Endothelial cell of umbilical vein (primary cell): ENCODE measurements at places on chromosomes 4 and X. TPM values are rescaled to one million over a fixed set of nuclear protein-coding genes. Genes with fewer than 3 reads are reported as not detected.

Gene GLRA3
- not detected in 2 replicates for total RNA-seq

Gene NKX3-2
- not detected in 2 replicates for total RNA-seq

Gene NAP1L5
- 6.1 and 7.6 TPM in 2 replicates for total RNA-seq

Gene PNCK
- total RNA-seq = not detected in 2 replicates

Gene RHOXF2B
- total RNA-seq = not detected in 2 replicates

Gene TMSB15C
- total RNA-seq = 6.9 and 7.0 TPM in 2 replicates

Gene MXRA5
- not detected in 2 replicates for total RNA-seq

Gene TMEM33
- total RNA-seq = 58.5 and 60.1 TPM in 2 replicates

Gene MSMO1
- 109 and 127 TPM in 2 replicates for total RNA-seq

Gene GLA
- 36.8 and 39.4 TPM in 2 replicates for total RNA-seq

Gene UCHL1
- total RNA-seq = 328 and 501 TPM in 2 replicates

Gene FRG2
- total RNA-seq = not detected in 2 replicates

Gene GPAT3
- total RNA-seq = 2.1 and 3.1 TPM in 2 replicates

Gene SUPT20HL2
- not detected in 2 replicates for total RNA-seq

Gene CDKL2
- 0.55 and 0.99 TPM in 2 replicates for total RNA-seq

Gene CYSLTR1
- total RNA-seq = not detected in 2 replicates

Gene TMPRSS11D
- total RNA-seq = not detected in 2 replicates

GRCh38 chrX:136457303-136457917, 30.3 kb upstream of the BRS3 start:
- no peak for DNase-seq

DNA sequence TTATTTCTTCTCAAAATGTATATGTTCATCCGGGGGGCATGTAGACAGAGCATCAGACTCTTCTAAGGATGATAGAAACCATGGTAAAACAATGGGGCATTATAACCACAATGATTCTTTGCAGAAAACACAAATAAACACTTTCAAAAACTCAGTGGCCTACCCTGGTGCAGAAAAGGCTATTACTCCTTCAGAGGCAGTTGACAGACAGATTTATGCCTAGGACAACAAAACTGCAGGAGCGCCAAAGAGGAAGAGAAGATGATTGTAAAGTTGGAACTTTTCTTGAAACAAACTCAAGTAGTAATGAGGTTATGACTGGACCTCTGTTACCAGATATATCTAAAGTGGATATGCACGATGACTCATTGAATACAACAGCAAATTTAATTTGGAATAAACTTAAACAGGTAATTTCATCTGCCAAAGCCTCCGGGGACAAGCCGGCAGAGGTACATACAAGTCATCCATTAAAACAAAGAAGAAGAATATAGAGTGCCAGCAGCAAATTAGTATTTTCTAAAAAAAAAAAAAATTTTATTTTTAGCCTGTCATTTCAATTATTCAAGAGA, 1068.4 kb upstream of the INTU start:
- DNase-seq = no peak

- no peak for DNase-seq
These were observed 683.8 kb upstream of the PABPC4L start for GRCh38 chr4:134885436-134885835.

- DNase-seq = no peak
These were observed 1.5 kb upstream of the PITX2 start for GRCh38 chr4:110624398-110624780.

DNA sequence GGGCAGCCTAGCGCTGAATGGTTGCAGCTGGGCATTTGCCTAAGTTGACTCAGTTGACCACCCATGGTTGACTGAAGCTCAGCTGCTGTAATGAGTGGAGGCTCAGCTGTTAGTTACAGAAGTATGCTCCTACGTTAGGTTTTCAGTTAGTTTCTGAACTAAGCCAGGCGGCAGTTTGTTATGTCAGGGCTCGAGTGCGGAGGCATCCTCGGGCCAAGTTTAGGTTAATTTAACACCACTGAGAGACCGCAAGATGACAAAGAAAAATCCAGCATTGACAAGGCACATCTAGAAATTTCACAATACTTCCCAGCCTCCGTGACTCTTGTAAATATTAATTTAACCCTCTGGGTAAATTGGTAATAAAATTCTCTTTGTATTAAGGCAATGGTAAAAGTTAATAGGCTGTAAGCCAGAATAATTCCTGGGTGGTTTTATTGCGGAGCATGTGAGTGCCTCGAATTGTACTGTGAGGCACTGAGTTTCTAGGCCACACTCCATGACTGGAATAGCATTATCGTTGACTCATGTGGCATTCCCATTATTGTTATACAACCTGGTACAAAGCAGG, 33.1 kb upstream of the CDKN2AIP start:
- DNase-seq = no peak

- DNase-seq = no peak
These were observed 218.9 kb downstream of the PABPC4L start for GRCh38 chr4:133982533-133983224.

DNA sequence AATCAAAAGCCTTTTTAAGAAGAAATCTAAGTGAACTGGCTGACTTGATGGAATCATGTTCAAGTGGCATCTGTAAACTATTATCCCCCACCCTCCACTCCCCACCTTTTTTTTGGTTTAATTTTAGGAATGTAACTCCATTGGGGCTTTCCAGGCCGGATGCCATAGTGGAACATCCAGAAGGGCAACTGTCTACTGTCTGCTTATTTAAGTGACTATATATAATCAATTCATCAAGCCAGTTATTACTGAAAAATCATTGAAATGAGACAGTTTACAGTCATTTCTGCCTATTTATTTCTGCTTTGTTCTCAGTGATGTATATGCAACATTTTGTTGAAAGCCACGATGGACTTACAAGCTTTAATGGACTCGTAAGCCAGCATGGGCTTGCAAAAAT, 162.3 kb downstream of the STIM2 start:
- no peak for DNase-seq

DNA sequence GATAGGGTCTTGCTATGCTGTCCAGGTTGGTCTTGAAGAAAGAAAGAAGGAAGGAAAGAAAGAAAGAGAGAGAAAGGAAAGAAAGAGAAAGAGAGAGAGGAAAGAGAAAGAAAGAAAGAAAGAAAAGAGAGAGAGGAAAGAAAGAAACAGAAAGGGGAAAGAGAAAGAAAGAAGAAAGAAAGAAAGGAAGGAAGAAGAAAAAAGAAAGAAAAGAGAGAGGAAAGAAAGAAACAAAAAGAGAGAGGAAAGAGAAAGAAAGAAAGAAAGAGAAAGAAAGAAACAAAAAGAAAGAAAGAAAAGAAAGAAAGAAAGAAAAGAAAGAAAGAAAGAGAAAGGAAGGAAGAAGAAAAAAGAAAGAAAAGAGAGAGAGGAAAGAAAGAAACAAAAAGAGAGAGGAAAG, 95.8 kb upstream of the SHOX start:
- DNase-seq = no peak

- DNase-seq = no peak
These were observed 205.1 kb upstream of the UGT8 start for GRCh38 chr4:114393295-114394038.

GRCh38 chr4:150799207-150799606, 215.9 kb downstream of the LRBA start:
- DNase-seq = no peak

DNA sequence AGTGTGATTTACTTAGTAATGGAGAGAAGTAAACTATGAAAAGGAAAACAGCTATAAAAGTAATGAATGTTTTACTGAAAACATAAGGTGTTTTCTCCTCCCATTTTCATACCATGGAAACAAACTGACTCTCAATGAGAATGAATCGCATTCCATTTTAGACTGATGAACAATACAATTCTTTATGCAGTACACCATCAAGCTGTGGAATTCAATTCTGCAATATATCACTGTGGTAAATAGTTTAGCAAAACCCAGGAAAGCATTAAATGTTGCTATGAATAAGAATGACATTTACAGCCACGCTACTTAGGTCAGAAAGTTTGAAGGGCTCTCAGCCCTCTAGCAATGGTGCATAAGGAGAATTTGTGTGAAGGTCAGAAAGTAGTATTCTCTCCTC, 7.4 kb downstream of the DCAF8L2 start:
- peak; percentile 63 for DNase-seq

GRCh38 chrX:40694802-40695201, 40.5 kb downstream of the MED14 start:
- DNase-seq = no peak

- DNase-seq = no peak
These were observed 61.8 kb downstream of the PPP2R2C start for GRCh38 chr4:6410664-6411063.

- DNase-seq = no peak
These were observed 171.8 kb upstream of the MAD2L1 start for GRCh38 chr4:120238277-120238973.

DNA sequence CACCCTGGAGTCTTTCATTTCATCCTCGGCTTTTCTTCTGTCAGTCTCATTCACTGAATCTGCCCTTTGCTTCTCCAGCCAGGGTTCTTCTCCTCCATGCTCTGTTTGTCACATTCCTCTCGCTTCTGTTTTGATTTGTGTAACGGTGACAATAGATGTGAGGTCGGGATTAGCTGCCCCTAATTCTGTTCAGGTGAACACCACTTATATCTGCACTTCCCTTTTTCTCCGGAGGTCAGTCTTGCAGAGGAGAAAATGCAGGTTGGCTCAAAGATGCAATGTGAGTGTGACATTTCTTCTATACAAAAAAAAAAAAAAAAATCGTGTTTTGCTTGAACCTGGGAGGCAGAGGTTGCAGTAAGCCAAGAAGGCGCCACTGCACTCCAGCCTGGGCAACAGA, 262.9 kb downstream of the ASMT start:
- DNase-seq = no peak

DNA sequence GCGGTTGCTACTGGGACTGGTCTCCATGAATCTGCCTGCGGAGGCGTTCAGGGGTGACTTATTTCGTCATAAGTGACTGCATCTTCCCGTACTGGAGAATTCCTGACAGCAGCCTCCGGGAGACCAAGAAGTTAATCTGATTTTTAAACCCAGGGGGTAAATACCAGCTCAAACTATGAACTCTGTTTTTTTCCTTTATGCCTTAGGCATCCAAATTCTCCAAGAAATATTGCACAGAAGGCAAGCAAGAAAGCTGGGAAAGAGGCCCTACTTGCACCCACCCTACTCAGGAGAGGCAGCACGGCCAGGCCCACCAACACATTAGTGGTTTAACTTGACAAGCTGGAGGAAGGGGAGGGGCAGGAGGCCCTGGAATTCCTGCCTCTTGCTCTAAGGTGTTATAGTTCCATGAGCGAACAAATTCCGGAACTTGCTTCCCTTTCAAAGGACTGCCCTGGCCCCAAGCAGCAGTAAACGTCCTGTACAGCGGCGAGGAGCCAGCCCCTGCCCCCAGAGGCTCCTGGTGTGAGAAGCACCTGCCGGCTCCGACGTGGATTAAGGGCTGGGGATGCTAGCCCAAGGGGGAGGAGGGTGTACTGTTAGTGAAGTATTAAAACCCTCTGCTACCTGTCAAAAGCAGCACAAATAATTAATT, 177.2 kb downstream of the AFAP1 start:
- DNase-seq = no peak

DNA sequence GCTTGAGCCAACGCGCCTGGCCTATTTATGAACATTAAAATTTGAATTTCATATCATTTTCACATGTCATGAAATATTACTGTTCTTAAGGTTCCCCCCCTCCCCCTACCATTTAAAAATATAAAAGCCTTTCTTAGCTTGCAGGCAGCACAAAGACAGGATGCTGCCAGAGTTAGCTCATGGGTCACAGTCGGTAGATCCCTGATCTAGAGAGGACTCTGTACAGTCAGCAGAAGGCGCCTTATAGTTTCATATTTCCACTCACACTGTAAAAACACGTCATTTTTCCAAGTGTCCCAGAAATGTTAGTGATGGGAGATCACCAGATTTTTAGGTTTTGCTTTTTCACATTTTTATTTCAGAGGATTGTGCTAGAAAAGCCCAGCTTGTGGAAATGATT, 12.2 kb downstream of the NOCT start:
- DNase-seq = peak; percentile 34

GRCh38 chr4:11954093-11954492, 525.4 kb upstream of the HS3ST1 start:
- peak; percentile 79 for DNase-seq

GRCh38 chr4:40937140-40937725, 187.5 kb downstream of the NSUN7 start:
- peak; percentile 81 for DNase-seq

DNA sequence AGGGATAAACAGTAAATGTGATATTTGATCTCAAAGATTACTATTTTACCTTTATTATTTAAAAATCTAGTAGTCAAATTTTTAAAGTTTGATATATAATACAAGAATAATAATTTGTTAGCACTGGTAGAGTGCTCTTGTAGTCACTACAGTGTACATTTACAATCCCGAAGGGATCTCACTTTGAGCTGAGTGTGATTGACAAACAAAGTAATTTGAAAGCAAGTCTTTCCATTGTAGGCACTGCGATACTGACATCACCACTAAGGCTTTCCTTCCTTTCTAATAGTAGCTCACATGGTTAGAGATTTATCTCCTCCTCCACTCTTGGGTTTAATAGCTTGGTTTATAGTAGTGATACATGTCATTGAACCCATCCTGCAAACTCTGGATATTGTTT, 280.6 kb downstream of the PARM1 start:
- no peak for DNase-seq

- peak; percentile 20 for DNase-seq
These were observed 70.7 kb downstream of the RASL11B start for GRCh38 chr4:52932591-52933470.

- DNase-seq = no peak
These were observed 26.7 kb upstream of the SLC10A7 start for GRCh38 chr4:146548443-146548842.

- DNase-seq = no peak
These were observed 61.5 kb downstream of the AMOT start for GRCh38 chrX:112779139-112779538.

DNA sequence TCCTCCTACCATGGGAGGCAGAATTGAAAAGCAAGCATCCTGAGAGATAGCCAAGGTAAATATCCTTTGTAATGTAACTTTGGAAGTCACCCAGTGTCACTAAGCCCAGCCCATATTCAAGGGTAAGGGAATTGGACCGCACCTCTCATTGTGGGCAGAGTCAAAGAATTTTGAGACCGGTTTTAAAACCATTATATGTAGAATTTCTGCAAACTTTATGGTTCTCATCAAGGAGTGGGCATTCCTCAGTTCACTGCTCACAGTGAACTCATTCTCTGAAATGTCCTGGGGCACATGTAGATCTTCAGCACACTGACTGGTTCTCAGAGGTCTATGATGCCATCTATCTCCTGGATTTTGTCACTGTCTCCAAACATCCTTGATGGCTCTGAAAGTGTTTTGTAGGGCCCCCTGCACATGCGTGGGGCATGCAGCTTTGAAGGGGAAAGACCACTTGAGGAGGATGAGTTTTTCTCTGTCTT, 35.3 kb upstream of the CHRNA9 start:
- no peak for DNase-seq

DNA sequence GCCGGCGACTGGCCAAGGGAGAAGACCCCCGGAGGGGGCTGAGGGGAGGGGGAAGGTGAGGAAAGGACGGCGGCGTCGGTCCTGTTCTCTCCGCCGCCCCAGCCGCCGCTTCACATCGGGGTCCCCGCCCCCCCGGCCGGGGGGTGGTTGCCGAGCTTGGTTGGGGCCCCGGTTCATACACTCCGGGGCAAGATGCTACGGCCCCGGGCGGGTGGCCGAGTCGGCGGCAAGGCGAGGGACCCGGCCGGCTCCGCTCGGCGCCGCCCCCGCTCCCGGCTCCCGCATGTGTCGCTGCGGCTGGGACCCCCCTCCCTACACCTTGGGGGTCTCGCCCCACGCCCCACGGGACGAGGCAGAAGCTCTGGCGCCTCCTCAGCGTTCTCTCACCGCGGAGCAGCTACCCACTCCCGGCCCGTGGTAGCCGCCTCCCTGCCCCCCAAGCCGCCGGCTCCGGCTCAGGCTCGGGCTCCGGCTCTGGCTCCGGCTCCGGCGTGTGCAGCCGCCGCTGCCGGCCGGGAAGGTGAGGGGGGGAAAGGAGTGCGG, 461 bp downstream of the FBXW7 start:
- DNase-seq = no peak

- DNase-seq = no peak
These were observed 104.3 kb upstream of the STK26 start for GRCh38 chrX:131918839-131919238.
